Urinary bladder (tissue), 4 donors: ENCODE measurements at places on chromosomes 16 and 17. TPM values are rescaled to one million over a fixed set of nuclear protein-coding genes. Genes with fewer than 3 reads are reported as not detected.

DNA sequence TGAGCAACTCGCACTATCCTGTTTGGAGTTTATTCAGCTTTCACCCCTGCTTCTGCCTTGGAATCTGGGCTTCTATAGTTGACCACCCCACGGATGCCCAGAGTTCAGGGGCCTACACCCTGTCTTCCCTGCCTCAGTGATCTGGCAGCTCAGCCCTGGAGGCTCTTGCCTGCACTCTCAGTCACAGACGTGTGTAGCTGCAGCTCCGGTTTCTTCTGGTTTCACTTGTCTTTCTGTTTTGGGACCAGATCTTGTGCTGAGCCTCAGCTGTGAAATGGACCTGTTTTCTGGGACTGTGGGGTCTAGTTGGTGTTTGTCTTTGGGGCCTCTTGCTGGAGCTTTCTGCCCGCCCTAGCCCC lies 5.8 kb downstream of the GPT2 start:
- no peak for DNase-seq

GRCh38 chr17:73976676-73977521 lies 226.6 kb upstream of the RPL38 start:
- no peak for DNase-seq

DNA sequence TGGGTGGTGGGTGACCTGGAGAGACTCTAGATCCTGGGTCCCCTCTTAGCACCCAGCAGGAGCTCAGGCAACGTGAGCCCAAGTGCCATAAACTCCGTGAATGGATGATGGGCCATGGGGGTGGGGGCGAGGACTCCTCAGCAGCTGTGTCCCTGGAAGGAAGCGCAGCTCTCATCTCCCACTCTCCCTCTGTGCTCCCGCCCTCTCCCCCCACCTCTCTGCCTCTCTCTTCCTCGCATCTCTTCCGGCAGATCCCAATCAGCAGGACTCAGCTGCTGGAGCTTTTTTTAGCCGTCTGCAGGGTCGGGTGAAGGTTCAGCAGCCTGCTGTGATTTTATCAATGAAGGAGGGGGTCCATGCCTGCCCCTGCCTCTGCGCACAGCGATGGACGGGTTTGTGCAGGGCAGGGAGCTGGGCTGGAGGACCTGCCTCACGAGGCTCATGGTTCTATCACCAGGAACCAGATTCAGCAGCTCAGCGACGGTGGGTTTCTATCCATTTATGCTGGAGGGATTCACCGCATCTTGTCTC lies 8.3 kb downstream of the CCR7 start:
- DNase-seq, result no peak

VEZF1 gene
- total RNA-seq, result 84.5 TPM

CDRT4 gene
- 14.4 TPM for total RNA-seq

DNA sequence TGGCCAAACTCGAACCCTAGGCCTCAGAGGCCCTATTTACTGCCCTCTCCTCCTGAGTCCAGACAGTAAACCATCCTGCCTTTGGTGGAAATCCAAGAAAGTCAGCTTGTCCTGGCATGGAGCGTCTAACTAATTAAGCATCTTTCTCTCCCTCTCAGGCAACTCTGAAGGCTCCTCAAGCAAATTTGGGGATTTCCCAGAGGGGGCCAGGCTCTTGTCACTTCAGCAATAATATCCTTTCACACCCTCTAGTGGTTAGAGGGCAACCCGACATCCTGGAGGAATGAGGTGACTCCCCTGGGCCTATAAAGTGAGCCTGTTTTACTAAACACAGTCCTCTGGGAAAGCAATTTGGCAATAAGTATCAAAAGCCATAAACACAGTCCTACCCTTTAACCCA lies 60.4 kb downstream of the NOG start:
- no peak for DNase-seq

RPS6KB1 gene
- 61.8 TPM for total RNA-seq
